ENCODE measurements at places on chromosomes 2 and 18.

GRCh38 chr18:26181343-26181826, 44.9 kb upstream of the TAF4B start:
- no peak for DNase-seq

GRCh38 chr2:62760555-62760954, 55.0 kb downstream of the EHBP1 start:
- DNase-seq = no peak

DNA sequence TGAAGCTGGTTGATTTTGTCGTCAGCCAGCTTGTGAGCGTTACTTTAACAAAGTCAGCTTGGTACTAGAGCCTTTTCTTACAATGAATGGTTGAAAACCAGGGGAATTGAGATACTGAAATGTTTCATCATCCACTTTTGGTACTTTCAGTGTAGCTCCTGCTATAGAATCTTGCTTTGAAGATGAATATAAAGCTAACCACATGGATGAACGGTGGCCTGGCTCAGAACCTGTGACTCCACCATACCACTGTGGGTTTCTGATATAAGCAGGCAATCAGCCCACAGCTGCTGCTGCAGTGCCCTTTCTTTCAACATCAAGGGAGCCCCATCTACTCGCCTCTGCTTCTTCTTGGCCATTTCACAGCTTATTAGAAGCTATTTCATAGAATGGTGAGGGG, 53.2 kb upstream of the GPR45 start:
- DNase-seq = no peak

DNA sequence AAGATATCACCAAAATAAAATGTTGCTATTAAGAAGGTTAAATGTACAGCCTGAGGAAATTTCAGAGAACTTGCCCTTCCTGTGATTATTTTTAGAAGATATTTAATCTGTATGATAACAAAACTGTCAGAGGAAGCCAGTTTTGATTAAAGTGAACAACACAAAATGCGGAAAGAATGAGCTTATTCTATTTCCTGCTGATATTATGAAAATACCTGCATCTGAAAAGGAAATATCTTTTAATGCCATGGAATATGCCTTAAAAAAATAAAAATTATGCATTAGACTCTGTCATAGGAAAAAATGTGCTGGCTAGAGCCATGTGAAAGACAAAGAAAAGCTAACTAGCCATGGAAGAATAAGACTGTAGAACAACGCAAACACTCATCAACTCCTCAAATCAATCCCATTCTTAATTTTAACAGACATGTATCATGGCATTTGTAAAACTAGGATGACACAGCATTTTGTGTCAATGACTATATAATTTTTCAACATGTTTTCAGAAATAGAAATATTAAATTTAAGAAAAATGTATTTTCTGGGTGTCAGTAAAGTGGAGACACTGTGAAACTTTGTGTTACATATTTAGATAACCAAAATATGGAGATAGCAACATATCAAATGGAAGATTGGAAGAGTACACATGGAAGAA, 1768.2 kb downstream of the SUCLG1 start:
- no peak for DNase-seq

DNA sequence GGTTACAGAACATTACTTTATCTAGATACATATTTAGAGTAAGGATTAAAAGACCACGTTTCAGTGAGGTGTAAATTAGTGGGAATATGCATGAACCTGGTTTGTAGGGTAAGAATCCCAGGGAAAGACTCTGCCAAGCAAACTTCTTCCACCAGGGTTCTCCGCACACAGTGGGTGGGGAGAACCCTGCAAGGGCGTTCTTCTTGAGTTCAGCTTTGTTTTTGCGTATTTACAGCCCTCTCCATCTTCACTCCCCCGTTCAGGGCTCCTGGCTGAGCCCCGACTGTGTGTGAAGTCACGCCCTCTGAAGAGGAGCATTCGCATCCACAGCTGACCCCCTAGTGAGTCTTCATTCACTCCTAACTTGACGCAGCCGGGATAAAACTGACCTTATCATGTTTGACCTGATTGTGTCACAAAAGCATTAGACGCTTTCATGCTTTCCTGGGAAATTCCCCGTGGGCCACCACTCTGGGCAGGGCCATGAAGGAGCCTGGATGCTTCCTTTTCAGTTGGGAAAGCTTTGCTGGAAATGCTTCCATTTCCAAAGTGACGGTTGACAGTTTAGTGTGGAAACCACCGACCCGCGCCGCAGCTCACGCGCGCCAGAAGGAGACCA, 1.0 kb downstream of the ALKAL2 start:
- DNase-seq = peak; percentile 35

DNA sequence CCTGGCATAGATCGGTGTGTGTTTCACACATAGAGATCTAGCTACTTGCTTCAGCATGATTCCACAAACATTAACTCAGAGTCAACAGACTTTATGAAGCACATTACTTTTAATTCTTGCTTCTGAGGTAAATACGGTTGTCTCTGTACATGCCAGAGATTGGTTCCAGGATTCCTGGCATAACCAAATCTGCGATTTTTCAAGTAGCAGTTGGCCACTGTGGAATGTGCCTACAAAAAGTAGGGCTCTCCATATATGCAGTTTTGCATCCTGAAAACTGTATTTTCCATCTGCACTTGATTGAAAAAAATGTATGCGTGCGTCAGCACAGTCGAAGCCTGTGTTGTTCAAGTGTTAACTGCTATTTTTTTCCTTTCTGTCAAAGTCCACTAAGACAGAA, 85.0 kb downstream of the ZAP70 start:
- no peak for DNase-seq

Data from suppressor macrophage treated with lipopolysaccharide for 1 hour (primary cell).